ENCODE measurements at places on chromosomes 2 and 18. TPM values are rescaled to one million over a fixed set of nuclear protein-coding genes. Genes with fewer than 3 reads are reported as not detected.

- no peak overlapping the region for H3K27ac ChIP-seq
- H3K4me3 ChIP-seq = no peak overlapping the region
- peaks cover 8% of the 10 kb centered on the region for H3K4me1 ChIP-seq
- DNase-seq = no peak
Measured at GRCh38 chr2:165017966-165018596, 62.8 kb upstream of the SLC38A11 start.

Gene GPR155
- total RNA-seq = 0.74 TPM

Gene IL36A
- total RNA-seq = not detected

Gene WDSUB1
- total RNA-seq = 13.0 TPM

GRCh38 chr18:74146756-74147155 is 878 bp downstream of the FBXO15 start:
- peak overlapping the region; percentile 95 for H3K4me3 ChIP-seq
- H3K27ac ChIP-seq = peak overlapping the region; percentile 92
- peaks cover 2% of the 10 kb centered on the region for H3K27me3 ChIP-seq
- DNase-seq = no peak
- no peaks in the 10 kb centered on the region for H3K36me3 ChIP-seq

- no peaks in the 10 kb centered on the region for H3K36me3 ChIP-seq
- no peaks in the 10 kb centered on the region for H3K4me1 ChIP-seq
- peaks cover 47% of the 10 kb centered on the region for H3K27me3 ChIP-seq
- H3K4me3 ChIP-seq = no peak overlapping the region
- no peak for DNase-seq
- H3K27ac ChIP-seq = no peak overlapping the region
Measured at GRCh38 chr18:78721981-78722380, 257.6 kb upstream of the SALL3 start.

- H3K27me3 ChIP-seq = peaks cover 50% of the 10 kb centered on the region
- H3K4me1 ChIP-seq = no peaks in the 10 kb centered on the region
- no peak for DNase-seq
- H3K27ac ChIP-seq = no peak overlapping the region
- H3K36me3 ChIP-seq = peaks cover under 1% of the 10 kb centered on the region
Measured at GRCh38 chr2:15647622-15648590, 56.2 kb downstream of the DDX1 start.

DNA sequence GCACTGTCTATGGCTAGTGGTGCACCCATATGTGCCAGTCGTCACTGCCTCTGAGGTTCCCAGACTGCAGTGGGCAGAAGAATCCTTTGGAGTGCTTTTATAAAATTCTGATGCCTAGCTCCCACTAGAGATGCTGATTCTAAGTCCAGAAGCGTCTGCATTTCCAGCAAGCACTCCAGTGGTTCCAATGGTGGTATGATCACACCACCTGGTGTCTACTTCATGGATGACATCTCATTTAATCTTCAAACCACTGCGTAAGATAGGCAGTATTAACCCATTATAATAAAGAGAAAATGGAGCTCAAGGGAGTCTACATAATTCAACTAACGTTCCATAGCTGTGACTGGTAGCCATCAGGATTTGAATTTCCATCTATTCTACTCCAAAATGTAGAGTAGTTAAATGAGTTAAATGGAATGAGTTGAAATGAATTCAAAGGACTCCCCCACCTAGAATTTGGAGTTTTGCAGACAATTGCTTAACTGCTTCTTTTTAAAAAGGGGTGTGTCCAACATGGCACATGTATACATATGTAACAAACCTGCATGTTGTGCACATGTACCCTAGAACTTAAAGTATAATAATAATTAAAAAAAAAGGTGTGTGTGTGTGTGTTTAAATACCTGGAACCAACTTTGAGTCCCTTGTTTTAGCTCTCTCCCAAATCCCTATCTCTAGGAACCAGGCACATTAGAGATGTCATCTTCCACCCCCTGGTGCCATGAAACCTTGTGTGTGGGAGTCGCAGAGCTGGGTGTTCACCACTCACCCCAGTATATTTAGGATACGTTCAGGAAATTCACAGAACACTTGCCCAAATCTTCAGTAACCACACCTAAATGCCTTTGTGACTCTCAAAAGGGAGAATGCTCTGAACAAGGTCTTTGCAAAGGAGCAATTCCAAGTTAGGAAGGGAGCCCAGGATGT is 14.1 kb downstream of the LAMA3 start:
- no peaks in the 10 kb centered on the region for H3K36me3 ChIP-seq
- no peak for DNase-seq
- no peaks in the 10 kb centered on the region for H3K4me1 ChIP-seq
- H3K27me3 ChIP-seq = peaks cover 25% of the 10 kb centered on the region
- H3K4me3 ChIP-seq = no peak overlapping the region

- no peak for DNase-seq
- H3K36me3 ChIP-seq = no peaks in the 10 kb centered on the region
- no peak overlapping the region for H3K27ac ChIP-seq
- H3K27me3 ChIP-seq = peaks cover 17% of the 10 kb centered on the region
Measured at GRCh38 chr2:86833315-86833714, 28.4 kb downstream of the CD8B start.

Gene MYO5B
- 44.1 TPM for total RNA-seq

- H3K27ac ChIP-seq = peak overlapping the region; percentile 93
- no peak for DNase-seq
- H3K27me3 ChIP-seq = no peaks in the 10 kb centered on the region
- H3K4me1 ChIP-seq = peaks cover 23% of the 10 kb centered on the region
Measured at GRCh38 chr2:152647552-152647951, 69.7 kb downstream of the PRPF40A start.

DNA sequence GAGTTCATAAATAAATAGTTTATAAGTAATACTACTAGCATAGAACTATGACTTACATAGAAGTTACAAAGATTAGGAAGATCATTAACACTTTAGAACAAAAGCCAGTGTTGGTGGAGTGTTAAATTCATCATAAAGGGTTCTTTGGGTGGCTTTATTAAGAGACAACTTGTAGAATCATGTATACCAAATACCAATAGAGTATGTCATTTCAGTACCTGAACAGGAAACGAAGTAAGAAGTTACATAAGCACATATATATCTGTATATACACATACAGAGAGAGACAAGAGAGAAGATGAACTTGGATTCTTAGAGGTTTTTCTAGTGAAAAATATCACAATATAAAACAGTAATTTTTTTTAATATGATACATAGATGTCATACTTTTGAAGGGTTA is 82.5 kb upstream of the OTX1 start:
- peaks cover 11% of the 10 kb centered on the region for H3K27me3 ChIP-seq
- no peak for DNase-seq
- H3K4me1 ChIP-seq = peaks cover 19% of the 10 kb centered on the region
- peaks cover 4% of the 10 kb centered on the region for H3K36me3 ChIP-seq

- H3K4me1 ChIP-seq = no peaks in the 10 kb centered on the region
- H3K4me3 ChIP-seq = no peak overlapping the region
- no peak for DNase-seq
- peaks cover 18% of the 10 kb centered on the region for H3K27me3 ChIP-seq
- no peak overlapping the region for H3K27ac ChIP-seq
- H3K36me3 ChIP-seq = no peaks in the 10 kb centered on the region
Measured at GRCh38 chr2:235165631-235166030, 213.8 kb downstream of the SH3BP4 start.

DNA sequence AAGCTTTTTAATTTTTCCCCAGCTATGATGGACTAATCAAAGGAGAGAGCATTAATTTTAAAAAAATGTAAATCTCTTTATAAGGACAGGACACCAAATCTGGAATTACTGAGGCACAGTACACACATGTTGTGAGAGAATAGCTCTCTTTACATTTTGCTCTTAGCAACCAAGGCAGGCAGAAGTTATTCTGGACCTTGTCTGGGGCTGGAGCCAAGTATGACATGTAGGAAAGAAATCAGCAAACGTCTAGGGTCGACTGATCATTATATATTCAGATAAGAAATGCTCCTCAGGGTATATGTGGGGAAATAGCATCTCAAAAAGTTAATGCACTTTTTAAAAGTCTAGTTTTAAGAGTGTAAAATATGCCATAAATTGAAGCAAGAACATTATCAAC is 1330.0 kb upstream of the CELF4 start:
- no peaks in the 10 kb centered on the region for H3K27me3 ChIP-seq
- H3K27ac ChIP-seq = no peak overlapping the region
- no peaks in the 10 kb centered on the region for H3K4me1 ChIP-seq
- H3K36me3 ChIP-seq = no peaks in the 10 kb centered on the region

DNA sequence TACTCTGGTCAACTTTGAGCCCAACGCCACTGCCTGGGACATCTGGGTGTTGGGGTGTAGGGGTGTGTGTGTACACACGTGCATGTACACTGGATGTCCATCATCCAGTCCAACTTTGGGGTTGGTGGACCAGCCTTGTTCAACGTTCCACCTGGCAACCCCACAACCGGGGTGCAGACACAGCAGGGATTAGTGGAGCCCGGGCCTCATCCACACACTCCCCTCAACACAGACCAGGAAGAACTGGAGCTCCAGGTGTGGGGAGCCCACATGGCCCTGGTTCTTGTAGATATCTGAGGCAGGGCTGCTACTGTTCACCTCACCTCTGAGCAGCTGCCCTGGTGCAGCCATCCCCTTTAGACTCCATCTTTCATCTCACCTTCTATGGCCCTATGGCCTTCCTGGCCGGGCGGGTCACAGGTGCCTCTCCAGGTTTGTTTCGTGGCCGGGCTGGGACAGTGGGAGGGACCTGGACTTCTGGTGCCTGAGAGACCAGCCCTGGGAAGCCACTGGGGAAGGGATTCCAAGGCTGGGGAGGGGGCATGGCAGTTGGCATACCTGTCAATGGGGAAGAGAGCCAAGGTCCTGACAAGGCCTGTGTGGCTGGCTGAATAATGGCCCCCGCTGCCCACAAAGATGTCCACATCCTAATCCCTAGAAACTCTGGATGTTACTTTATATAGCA is 7.5 kb downstream of the NEU2 start:
- H3K4me3 ChIP-seq = no peak overlapping the region
- H3K36me3 ChIP-seq = no peaks in the 10 kb centered on the region
- no peaks in the 10 kb centered on the region for H3K4me1 ChIP-seq
- H3K27me3 ChIP-seq = peaks cover 8% of the 10 kb centered on the region

Gene NXPH2
- 5.3 TPM for total RNA-seq

Gene ASB18
- not detected for total RNA-seq

Gene ENOSF1
- 70.8 TPM for total RNA-seq

- H3K4me1 ChIP-seq = no peaks in the 10 kb centered on the region
- H3K27me3 ChIP-seq = peaks cover 13% of the 10 kb centered on the region
- DNase-seq = no peak
- no peak overlapping the region for H3K4me3 ChIP-seq
- H3K36me3 ChIP-seq = no peaks in the 10 kb centered on the region
Measured at GRCh38 chr2:172395503-172395902, 31.9 kb upstream of the ITGA6 start.

Gene IL36B
- total RNA-seq = not detected

Gene PDE11A
- total RNA-seq = 60.5 TPM

Measured in progenitor cell of endocrine pancreas (in vitro differentiated cells).